ENCODE measurements at places on chromosomes 3 and 15.

DNA sequence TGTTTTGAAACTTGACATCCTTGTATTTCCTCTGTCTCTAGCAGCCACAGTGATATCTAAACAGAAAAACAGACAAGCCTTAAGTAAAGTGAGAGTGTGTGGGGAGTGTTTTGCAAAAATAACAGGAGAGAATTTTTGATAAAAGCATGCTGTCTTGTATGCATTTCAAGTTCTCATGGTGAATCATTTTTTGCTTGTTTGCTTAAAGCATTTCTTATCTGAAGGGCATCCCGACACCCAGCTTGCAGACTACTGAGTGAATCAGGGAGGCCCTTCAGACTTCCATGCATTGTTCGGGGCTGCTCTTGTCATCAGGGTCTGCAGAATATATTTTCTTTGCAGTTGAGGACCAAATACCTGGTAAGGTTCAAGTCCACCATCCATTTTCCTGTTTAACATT is 8.5 kb downstream of the CGNL1 start:
- DNase-seq: no peak

- no peak for DNase-seq
These were observed 5.6 kb downstream of the ZBTB38 start for GRCh38 chr3:141373768-141374526.

DNA sequence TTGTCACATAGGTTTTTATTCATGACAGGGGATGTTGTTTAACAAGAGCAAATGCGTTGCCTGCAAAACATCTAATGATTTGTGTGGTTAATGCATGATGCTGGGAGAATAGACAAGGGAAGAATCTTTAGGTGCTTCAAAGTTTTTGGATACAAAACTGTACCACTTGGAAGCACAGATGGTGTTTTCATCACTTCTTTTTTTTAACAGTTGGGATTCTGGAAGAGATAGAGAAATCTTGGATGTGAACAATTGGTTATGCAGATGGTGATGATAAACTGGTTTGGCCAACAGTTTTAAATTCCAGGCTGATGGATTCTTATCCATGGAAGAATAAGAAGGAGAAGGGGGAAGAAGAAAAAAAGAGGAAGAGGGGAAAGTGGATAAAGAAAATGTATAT is 379.4 kb downstream of the KCNH8 start:
- DNase-seq: no peak

GRCh38 chr15:73681856-73682599 is 2.2 kb upstream of the CD276 start:
- DNase-seq: no peak

DNA sequence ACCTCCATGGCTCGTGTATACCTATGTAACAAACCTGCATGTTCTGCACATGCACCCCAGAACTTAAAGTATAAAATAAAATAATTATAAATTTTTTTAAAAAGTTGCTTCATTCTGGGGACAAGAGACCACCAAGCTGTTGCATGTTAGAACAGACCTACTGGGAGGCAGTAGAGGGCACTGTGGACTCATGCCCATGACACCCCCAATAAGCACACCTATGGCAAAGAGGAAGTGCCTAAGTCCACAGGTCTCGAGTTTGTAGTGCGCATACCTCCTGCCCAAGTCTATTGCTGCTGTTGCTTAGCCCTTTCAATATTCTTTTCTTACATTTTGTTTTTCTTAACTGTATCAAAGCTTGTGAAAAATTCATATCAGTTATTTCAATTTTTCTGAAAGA is 267.9 kb upstream of the THBS1 start:
- no peak for DNase-seq

DNA sequence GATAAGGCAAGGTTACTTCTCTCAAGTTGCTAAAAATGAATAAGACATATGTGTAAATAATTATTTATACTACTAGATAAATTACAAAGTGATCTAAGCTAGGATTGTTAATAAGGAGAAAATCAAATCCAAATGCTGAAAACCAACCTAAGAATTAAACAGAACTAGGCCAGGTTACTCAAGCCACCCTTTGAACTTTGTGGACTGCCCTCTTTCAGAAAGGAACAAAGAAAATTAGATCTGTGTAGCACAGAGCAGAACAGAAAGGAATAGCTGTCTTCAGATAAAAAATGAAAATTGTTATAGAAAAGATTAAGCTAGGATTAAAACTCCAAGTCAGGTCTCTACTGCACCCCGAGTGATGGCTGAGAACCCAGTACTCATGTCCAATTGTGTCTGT is 158.2 kb upstream of the LRIG1 start:
- no peak for DNase-seq

GRCh38 chr3:169545606-169546005 is 117.9 kb downstream of the MECOM start:
- DNase-seq: no peak

- DNase-seq: no peak
These were observed 193.0 kb upstream of the THRB start for GRCh38 chr3:24687671-24688070.

DNA sequence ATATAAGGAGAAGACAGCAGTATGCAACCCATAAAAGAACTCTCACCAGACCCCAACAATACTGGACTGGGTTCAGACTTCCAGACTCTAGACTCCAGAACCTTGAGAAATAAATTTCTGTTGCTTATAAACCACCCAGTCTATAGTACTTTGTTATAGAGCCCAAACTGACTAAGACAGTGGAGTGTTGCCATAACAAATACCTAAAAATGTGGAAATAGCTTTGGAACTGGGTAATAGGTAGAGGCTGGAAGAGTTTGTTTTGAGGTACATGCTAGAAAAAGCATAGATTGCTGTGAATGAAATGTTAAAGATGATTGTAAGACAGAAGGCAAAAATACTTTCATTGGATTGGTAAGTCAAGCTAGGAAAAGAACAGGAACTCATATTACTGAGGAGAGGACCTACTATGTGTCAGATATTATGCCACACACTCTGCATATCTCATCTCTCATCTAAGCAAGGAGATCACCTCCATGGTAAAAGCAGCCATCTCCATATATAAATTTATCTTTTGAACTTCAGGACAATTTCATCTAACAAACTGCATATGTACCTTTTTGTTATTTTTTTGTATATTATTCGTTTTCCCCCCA is 67.4 kb upstream of the FNDC3B start:
- no peak for DNase-seq

DNA sequence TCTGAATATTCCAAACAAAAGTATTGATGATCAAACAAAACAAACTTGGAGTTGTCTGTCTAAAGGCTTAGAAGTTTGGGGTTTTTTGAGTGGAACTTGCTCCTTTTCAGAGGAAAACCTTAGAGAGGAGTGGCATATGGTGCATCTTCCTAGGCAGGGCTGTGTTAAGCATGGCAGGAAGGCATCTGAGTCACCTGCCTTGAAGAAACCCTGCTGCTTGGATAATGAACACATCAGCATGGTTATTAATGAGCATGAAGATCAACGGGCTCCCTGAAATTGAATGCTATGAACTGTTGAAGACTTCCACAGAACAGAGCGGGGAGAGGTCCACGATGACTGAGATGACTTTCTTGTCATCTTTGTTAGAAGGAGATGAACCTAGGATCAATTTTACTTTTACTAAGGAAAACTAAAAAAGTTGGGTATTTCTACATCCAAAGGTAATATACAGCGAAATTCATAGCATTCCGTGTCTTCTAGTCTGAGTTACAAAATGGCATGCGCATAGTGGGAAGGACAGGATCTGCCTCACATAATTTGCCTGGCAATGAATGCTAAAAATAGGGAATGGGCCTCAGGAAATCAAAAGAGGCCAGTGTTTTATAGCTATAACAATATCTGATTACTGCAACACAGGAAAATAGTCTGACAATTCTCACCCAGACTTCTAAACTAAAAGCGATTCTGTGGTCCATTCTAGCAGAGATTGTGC is 11.6 kb upstream of the TMED3 start:
- DNase-seq: no peak

DNA sequence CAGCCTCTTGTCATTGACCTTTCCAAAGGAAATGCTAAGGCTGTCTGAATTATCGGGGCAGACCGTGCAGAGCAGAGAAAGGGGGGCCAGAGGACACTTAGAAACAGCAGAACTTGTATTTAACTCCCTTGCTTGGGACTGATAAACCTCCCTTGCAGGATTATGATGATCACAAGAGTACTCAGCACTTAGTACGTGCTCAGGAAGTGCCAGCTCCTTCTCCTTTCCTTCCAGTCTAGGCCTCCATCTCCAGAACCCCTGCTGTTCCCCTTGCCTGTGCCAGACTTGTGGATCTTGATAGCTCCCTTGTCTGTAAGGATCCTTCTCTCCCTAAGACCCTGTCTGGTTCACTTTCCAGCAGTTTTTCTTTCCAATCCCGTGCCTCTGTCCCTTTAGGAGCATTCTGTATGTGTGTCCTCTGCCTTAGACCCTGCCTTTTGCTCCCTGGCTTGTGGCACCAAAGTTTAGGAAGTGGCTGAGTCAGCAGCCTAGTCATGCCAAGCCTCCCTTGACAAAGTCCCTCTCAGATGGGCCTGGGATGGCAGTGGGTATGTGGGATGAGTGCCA is 747 bp downstream of the SORD start:
- DNase-seq: no peak

DNA sequence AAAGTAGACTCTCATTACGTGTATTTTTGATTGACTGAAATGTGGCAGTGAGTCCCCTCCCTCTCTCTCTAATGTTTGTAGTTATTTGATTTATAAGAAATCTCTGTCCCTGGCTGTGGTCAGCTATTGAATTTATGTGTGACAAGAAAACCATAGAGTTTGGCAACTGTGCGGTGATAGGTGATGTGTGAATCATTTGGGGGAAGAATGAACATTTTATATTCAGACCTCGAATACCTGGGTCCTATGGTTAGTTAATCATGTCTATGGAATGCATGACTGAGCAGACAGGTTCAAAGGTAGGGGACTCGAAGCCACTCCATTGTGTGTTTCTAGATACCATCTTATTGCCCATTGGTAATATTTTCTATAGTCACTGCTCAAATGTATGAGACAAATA is 712.1 kb downstream of the MECOM start:
- DNase-seq: no peak

Measured in T-helper 1 cell (primary cell).